GM04504 (cell line): ENCODE measurements at places on chromosomes 3 and 15.
A peak's percentile ranks its signal among the peaks of the same experiment; 100 is the strongest.

DNA sequence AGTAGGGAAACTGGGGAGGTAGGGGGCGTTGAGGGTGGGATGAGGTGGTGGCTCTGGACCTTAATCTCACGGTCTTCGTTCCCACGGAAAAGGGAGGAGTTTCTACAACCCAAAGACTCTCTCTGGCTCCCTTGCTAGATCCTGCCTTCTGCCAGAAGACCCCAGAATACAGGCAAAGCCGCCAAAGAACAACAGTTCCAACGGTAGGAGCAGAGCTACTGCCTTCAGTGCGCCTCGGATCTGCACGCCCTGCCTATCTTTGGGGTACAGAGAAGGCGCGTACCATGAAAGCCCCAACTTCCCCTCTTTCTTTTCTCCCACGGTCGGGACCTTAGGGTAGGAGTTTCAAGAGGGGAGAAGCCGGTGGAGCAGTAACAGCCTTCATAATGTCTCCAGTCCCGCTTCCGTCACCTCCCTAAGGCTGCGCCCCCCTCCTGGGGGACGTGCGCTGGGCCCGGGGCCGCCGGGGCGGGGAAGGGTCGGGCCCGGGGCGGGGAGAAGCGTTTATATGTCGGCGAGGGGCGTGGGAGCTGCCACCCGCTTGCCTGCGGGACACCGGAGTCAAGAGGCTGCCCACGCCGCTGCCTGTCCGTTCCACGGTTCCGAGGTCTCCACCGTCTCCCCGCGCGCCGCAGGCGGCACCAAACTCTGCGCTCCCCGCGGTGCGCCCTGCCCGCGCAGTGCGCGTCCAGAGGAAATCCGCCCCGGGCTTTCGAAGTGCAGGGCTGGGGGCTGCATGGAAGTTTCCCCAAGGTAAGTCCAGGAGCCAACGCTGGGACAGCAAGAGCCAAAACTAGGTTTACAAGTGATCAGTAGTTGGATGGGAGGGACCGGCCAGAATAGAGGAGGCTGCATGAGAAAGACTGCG is at the start of gene COL6A6:
Gene COL6A6, plus strand, starts transcription at position 533 of the 868 bp plus-strand sequence. CDS start 43,188 bp downstream, outside the sequence.
- no peak for DNase-seq

DNA sequence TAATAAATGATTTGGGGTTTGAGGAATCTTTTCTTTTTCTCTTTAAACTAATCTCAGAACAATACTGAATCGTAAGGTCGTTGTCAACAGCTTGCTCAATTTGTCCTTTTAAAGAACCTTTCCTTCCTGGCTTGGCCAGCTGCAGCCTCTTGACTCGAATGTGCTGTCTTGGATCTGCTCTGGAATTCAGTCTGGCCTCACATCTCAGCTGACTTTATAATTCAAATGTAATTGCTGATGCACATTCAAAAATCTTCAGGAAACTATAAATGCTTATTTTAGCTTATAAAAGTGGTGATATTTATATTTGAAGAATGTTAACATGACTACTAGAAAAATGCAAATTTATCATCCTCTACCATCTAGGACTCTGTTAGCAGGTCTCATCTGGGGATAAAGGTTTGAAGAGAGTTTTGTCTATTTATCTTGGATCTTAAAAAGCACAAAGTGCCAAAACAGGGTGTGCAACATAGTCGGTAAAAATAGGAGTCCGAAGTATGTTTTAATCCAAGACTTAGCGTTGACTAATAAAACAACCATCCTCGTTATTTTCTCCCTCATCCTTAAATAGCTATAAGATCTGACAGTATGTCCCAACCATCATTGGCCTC is 1035.2 kb downstream of the MCTP2 start:
- peak; percentile 27 for DNase-seq

DNA sequence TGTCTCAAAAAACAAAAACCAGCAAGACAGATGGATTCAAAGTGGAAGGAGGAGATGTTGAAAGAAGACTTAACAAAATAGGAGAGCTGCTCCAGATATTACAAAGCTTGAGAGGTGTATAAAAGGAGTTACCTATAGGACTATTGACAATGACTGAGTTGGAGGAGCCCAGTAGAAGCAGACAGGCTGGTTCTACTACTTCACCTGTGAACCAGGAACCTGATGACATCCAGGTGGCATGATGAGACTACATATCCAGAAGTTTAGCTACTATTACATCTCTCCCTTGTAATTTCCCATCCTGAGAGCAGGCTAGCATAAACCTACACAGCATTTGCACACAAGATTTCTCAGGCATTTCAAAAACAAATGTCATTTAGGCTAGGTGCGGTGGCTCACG is 49.3 kb downstream of the CPEB1 start:
- DNase-seq = no peak

- no peak for DNase-seq
These were observed 620.3 kb upstream of the AGTR1 start for GRCh38 chr3:148077318-148077923.

- no peak for DNase-seq
These were observed 10.5 kb downstream of the NTRK3 start for GRCh38 chr15:88246081-88246480.

DNA sequence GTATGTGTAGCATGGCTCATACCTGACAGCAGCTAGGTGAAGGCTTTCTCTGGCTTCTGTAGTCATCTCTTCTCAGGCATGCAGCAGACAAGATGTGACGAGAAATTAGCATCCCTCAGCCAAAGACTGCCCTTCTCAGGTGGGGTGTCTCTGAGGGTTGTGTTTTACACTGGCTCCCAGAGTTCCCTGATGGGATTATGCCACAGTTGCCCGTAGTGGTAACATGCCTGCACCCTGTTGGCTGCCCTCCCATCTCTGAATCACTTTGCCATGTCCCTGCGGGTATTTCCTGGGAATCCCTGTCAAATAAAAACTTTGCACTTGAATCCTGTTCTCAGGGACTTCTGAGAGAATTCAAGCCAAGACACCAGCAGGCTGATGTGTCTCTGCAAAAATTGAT is 70.5 kb downstream of the LRTM1 start:
- DNase-seq = no peak

- peak; percentile 43 for DNase-seq
These were observed 72.3 kb downstream of the TAMM41 start for GRCh38 chr3:11774296-11774877.

DNA sequence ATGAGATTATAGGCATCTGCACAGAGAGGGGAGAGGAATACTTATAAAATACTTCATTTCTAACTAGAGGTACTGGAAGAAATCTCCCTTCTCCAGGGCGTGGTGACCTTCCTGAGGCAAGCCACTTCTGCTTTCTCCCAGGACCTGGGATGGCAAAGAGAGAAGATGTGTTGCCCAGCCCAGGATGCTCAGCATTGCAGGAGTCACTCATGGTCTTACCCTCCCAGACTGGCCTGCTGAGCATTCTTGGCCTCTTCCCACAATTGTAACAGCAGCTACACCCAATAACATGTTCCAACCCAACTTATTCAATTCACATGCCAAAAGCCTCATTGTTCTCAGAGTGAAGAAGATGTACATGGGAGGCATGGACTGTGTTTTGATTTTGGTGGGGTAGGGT is 37.9 kb downstream of the IL20RB start:
- no peak for DNase-seq

- no peak for DNase-seq
These were observed 39.8 kb downstream of the PXYLP1 start for GRCh38 chr3:141271279-141272030.

DNA sequence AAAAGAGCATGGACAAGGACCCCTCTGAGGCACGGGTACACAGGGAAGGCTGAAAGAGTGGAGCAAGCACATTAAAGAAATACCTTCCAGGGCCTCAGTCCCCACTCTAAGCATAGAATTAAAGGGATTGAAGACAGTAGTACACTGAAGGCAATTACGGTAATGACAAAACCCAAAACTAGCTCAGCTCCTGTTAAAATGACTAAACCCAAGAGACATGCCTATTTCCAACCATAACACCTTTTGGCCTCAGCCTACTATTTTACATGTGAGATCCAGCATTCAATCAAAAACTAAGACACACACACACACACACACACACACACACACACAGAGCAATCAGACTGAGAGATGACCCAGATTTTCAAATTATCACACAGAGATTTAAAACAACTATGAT is 19.8 kb downstream of the MAP4 start:
- no peak for DNase-seq

DNA sequence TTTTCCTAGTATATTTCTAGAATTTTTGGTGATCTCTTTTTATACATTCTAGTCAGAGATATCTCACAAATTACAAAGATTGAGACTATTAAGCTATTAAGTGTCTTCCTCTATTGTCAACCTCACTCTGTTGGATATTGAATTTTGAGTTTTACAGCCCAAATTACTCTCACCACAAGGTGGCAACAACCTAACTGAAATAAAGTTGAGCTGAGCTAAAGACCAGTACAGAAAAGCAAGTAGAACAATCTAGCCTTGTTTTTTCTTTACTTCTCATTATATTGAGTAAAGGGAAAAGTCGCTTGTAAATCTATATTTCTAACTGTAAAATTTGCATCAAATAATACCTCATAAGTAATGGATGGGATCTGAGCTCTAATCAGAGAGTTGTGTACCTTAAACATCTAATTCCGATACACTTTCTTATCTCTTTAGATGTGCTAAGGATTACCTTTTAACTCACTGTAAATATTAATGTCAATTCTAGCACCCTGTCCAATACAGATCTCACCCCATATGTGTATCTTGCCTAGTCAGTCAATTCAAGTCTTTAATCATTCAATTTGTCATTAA is 13.6 kb upstream of the COMMD2 start:
- peak; percentile 10 for DNase-seq

DNA sequence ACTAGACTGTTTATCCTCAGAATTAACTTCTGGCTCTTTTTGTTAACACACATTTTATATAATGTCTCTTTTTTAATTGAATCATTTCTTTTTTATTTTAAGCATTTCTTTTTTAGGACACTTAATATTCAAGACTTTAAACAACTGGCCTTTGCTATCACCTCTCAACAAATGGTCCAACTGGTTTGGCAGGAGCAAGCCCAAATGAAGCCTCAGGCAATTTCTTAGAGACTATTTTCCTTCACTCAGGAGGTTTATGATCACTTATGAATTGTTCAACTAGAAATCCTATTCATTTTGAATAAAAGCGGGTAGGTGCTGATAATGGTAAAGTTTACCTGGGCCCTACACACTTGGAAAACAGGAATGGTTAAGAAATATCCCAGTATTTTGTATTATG is 705.6 kb upstream of the GBE1 start:
- DNase-seq = no peak

DNA sequence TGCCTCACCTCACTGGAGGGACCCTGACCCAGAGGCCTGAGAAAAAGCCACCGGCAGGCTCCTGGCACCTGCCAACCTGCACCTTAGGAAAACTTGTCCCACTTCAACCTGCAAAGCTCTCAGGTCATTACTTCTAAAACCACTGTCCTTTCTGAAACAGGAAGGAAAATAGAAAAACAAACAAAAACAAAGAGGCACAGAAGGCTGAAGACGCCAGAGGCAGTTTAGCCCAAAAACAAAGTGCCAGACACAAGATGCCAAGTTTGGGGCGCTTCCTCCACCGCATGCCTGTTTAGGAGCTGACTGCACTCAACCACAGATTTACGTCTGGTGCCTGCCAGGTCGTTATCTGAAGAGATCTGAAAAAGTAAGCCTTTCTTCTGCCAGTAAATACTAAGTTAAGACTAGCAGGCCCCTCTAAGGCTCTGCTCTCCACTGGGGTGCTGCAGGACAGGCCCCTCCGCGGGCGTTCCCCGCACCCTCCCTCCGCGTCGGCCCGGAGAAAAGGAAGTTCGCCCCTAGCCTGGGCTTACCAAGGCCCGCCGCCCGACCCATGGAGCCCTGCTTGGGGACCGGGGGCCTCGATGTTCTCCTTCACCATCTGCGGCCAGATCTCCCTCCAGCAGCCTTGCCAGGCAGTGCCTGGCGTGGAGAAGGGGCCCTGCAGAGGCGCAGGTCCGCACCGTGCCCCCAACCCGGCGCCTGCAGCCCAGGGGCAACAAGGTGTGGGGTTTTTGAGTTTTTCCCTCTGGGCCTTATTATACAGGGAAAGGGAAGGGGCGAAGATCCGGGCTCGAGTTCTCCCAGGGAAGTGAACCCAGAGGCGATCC is 1.3 kb downstream of the GOLGA8A start:
- DNase-seq = no peak

- DNase-seq = no peak
These were observed 78.5 kb upstream of the RNU6-1 start for GRCh38 chr15:67918205-67918861.

- DNase-seq = peak; percentile 81
These were observed 470.4 kb downstream of the ROBO1 start for GRCh38 chr3:79297245-79297960.

- DNase-seq = no peak
These were observed 237.3 kb downstream of the CHST2 start for GRCh38 chr3:143356839-143357238.

- no peak for DNase-seq
These were observed 3.3 kb downstream of the MSL2 start for GRCh38 chr3:136192831-136193230.

GRCh38 chr15:45555934-45556608 is 31.1 kb upstream of the BLOC1S6 start:
- DNase-seq = no peak

GRCh38 chr3:98188545-98188944 is 22.0 kb downstream of the OR5H15 start:
- DNase-seq = no peak

DNA sequence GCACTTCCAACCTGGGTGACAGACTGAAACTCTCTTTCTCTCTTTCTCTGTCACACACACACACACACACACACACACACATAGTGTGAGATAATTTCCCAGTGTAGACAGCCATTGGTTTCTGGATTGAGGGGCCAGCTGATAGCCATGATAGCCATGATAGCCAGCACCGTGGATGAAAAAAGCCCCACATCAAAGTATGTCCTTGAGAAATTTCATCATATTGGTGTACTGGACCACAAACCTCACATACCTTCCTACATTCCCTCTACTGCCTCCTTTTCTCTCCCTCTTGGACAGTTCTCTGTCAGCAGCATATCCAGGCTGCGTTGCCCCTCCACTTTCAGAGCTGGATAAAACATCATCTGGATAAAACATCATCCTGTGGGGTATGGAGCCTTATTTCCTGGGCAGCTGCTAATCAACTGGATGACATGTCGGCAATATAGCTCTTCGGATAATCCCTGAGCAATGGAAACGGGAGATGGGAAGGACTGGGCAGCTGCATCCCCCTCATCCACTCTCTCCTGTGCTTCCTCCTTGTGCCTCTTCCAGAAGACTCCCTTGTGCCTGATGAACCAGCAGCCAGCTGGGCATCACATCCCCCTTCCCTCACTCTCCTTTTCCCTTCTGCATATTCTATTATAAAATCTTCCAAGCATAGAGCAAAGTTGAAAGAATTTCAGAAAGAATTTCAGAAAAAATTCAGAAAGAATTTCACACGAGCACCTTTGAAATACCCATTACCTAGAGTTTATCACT is 39.3 kb downstream of the GRK7 start:
- no peak for DNase-seq

- no peak for DNase-seq
These were observed 53.4 kb downstream of the ITPR1 start for GRCh38 chr3:4546346-4547178.

DNA sequence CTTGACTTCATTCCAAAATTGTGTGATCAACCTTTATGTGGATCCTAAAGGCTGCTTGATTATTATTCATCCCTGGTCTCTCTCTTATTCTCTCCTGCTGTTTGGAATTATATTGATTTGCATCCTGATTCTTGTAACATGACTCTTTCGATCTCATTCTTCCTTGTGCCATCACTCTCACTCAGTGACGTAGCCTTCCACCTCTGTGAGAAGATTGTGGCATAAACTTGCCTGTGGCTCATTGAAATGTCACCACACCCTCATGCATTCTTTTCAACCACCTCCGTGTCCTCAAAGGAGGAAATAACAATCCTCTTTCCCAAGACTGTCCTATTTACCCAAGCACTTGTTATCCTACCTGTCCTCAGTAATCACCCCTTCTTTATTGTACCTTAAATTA is 41.3 kb upstream of the GCNT3 start:
- no peak for DNase-seq

- no peak for DNase-seq
These were observed 201.2 kb downstream of the FMN1 start for GRCh38 chr15:32993285-32993684.
